Left forelimb (tissue), 1 donor: ENCODE measurements at places on chromosomes 3 and 15.

DNA sequence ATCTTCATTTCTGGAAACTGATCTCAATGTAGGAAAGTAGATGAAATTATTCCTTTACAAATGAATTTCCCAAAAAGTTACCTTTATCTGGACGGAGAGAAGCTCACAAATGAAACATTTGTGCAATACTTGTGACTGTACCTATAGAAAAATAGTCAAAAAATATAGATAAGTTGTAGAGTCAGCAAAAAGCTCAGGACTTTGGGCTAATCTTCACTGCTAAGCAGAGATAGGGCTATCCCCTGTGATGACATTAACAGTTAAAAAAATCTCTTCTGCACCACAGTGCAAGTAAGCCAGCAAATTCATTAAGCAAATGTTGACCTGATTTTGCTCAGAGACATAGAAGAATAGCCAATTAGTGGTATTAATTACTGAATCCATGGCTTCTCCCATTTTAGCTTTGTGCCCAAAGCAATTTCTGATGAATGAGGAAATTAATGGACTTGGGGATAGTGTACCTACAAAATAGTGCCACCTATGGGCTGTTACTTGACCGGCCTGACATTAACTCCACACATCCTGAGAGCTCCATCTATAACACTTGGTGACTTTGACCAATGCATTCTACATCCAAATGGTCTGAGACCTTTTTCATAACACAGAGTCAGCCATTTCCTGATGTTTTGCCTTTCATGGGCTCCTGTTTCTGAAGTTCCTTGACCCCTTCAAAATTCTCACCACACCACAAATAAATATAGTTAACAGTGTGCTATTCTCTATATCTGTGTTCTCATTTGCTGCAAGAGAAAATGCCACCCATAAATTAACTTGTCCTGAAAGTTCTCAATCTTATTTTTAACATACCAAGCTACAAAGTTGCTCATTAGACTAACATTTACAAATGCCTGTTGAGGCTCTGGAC is 105.0 kb downstream of the SSR3 start:
- no peak for DNase-seq

DNA sequence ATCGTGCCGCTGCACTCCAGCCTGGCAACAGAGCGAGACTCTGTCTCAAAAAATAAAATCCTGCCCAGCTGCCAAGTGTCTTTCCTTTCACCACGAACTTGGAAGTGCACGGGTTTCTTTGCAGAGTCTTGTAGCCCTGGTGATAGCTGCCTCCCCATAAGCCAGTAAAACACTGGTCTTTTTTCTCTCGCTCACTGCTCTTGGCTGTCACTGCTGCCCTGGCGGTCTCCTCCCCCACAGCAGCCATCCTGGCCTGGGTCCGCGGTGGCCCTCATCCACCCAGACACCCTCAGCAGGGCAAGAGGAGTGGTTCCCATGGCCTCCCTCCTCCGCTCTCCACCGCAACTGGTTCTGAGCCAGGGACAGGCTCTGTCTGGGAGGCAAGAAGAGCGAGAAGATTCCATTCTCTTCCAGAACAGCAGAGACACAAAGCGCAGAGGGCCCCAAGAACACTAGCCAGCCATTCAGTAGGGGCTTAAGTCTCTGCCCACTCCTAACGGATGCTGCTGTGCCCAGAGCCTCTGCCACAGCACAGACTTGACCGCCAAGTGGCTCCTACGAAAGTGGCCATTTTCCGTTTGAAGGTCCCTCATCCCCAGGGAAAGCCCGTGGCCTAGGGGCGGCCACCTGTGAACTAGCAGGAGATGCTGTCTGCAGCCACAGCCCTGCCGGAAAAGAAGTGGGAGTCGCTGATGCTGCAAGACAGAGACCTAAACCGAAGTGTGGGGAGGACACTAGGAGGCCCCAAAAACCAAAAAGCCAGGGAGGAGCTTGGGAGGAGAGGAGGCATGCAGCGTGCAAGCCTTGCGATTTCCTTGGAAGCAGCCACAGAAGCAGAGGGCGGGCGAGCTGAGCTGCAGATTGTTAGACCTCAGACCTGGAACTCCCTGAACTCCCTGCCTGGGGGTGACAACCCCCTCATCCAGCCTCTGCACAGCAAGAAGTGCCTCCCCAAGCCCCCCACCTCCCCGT is 44.1 kb downstream of the KLHL25 start:
- peak; percentile 85 for DNase-seq

- DNase-seq, result no peak
Measured at GRCh38 chr15:42549032-42549491, 424 bp downstream of the HAUS2 start.

GRCh38 chr3:39419742-39420315 is 13.3 kb downstream of the RPSA start:
- DNase-seq, result no peak

DNA sequence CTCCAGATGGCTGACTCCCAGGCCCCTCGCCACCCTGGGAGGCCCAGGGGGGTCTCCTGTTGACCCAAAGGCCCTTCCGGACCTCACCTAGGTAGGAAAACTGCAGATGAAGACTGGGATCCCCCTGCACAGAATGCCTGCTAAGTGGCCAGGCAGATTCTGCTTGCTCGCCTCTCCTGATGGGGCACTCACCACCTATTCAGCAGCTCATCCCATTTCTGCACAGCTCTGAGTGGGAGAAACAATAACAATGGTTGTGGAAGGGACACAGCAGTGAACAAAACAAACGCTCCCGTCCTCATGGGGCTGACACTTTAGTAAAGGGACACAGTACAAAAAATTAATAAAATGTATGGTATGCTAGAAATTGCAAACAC is 24.9 kb upstream of the FGD5 start:
- no peak for DNase-seq

DNA sequence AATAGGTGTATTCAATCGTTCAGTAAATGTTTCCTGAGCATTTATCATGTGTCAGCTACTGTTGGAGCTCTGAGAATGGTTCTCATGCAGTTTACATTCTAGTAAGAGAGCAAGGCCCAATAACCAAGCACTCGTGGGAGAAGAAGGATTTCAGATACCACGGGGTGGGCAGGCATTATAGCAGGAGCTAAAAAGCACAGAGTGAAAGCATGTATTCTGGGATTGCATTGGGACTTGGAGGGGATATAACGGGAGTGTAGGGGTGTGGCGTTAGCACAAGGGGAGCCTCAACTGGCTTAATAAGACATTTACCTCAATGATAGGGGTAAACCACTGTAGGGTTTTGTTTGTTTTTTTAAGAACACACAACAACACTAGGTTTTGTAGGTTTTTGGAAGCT is 1.6 kb upstream of the SIAH2 start:
- DNase-seq, result no peak

DNA sequence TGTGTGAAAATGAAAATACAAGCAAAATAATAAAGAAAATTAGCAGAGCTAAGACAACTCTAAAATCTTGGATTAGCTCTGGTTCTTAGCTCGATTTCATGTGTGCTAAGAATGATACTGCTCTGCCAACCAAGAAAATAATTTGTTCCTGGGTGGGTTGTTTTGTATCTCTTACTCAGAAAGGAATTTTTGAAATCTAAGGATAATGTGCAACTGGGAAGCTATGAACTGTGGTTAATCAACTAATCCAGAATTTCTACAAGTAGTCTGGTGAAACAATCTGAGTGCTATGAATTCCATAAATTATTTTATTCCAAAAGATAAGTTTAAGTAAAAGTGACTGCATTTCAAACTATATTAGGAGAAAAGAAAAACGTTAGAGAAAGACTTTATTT is 92.0 kb downstream of the TFDP2 start:
- DNase-seq, result no peak

DNA sequence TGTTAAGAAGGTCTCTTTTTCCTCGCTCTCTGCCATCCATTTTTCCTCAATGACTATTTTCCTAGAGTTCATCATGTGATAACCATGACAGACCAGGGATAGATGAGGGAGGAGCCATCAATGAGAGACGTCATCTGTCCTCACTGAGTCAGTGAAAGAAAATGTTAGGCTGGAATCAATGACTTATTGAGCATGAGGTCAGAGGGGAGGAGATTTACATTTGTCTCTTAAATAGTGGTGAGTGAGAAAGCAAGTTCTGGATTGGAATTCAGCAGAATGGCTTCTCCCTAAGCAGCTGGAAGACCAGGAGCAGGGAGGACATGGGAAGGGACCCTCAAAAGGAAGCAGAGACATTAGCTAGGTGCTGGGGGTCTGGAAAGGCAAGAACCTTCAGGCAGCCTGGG is 28.2 kb upstream of the USP3 start:
- no peak for DNase-seq

GRCh38 chr3:40456940-40457823 is at the start of gene RPL14:
TSS of gene RPL14 (plus strand) at chr3:40457339. CDS start at chr3:40457472, 133 bp downstream.
- DNase-seq, result peak; percentile 97
